ENCODE measurements at places on chromosomes 7 and 10. TPM values are rescaled to one million over a fixed set of nuclear protein-coding genes. Genes with fewer than 3 reads are reported as not detected.

The THSD7A gene
- total RNA-seq = not detected

The TRIM50 gene
- total RNA-seq = not detected

The HOXA11 gene
- total RNA-seq = not detected

The CYP2C19 gene
- total RNA-seq = not detected

The GRID1 gene
- total RNA-seq = not detected

The CYP3A4 gene
- not detected for total RNA-seq

The ETV1 gene
- not detected for total RNA-seq

The TMEM213 gene
- not detected for total RNA-seq

The AKR1C4 gene
- total RNA-seq = not detected

The NKX2-3 gene
- total RNA-seq = not detected

The PTPRN2 gene
- 1.4 TPM for total RNA-seq

The FZD8 gene
- total RNA-seq = 0.57 TPM

The SPDYE2B gene
- total RNA-seq = not detected

The CPXM2 gene
- not detected for total RNA-seq

The CPA4 gene
- not detected for total RNA-seq
